Activated naive CD4-positive, alpha-beta T cell treated with anti-CD3 and anti-CD28 coated beads, Interleukin-2, amount 10 ng/mL, durations not matched to agents 7 days and 5 days (primary cell): ENCODE measurements at places on chromosomes 2 and 18.

DNA sequence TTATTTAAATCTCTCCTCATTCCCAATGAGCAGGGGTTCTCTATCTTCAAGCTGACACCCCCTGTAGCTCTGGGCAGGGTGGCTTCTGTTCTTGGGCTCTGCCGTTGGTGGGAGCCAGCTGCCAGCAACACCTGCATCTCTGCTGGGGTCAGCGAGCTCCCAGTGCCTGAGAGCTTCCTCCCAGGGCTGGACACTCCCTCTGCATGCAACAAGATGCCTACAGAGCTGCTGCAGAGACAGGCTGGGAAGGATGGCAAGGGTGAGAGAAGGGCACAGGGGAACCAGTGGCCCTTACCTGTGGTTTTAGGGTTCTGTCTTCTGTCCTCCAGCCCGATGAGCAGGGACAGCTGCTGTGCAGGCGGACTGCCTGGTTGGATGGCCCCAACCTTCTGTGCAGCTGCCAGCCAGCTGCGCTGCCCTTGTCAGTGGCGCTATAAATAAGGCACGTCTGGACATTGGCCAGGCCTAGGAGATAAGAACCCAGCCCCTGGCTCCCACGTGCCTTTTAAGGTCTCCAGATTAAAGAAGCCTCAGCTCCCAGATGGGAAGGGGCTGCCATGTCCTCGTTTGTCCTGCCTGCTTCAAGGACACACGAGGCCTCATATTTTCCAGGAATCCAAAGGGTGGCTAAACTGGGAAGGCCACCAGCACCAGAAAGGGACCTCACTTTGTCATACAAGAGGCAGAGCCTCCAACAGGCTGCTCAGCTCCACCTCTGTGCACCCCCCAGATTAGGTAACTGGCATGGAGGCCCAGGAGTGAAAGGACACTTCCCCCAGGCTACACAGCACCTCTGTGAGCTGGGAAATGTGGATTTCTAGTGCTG is 39.5 kb upstream of the FHL2 start:
- no peak for DNase-seq

DNA sequence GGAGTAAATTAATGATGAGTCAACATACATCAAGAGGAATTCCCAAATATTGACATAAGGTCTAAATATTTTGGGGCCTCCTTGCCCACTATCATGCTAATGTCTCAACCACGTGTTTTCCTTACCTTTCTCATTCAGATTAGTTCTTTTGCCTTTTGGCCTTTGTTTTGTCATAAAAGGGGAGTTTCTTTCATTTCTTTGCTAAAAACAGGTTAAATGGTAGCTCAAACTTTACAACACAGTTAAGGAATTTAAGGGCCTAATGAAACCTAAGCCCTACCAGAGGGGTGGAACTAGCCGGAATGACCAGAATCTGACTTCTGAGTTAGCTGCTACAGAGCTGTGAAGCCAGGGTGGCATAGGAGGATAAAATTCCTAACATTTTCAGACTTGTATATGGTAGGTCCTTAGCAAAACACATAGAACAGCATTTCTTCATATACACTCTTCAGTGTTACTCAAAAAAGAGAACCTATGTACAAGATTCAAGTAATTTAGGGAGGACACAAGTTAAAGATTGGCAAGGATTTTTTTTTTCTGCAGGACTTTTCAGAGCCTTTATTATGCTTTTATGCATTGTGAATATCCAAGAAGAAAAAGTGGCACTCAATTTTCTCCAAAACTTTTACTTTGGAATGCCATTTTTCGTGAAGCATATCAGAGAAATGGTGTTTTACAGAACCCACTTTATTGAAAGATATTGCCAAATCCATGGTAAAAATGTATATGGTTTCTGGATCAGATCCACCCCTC is 633.1 kb downstream of the ARHGAP15 start:
- DNase-seq, result no peak

DNA sequence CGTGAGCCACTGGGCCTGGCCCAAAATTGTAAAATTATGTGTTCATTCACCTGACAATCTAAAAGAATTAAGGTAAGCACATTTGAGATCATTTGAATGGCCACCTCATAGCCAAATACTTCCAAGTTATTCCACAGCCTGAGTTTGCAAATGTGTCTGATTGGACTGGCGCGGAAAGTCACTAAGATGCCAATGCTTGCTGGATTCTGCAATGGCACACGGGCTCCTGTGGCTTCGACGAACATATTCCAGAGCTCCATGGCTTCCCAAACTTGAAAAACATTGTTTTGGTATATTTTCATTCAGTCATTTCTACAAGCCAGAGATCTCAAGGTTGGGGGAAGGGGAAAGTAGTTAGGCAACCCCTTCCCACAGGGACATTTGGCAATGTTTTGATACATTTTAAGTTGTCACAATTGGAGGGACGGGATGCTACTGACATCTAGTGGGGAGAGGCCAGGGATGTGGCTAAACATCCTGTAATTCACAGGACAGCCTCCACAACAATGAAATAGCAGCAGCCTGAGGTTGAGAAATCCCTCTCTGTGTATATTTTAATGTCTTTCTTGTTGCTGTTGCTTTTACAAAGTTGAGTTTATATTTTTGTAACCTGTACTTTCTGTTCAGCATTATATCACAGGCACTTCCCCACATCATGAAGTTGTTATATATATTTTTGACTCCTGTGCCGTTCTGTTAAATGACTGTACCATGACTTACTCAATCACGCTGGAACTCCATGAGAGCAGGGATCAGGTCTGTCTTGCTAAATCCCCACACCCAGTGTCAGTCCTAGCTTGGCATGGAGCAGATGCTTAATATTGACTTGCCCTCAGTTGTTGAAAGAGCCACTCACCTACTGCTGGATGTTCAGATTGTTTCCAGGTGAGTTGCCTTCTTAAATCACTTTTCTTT is 56.9 kb downstream of the COL4A4 start:
- DNase-seq, result peak; percentile 63

- peak; percentile 83 for DNase-seq
Observed at GRCh38 chr2:74267068-74267467, 68.7 kb downstream of the MTHFD2 start.

GRCh38 chr2:222751238-222751637 is 79.8 kb downstream of the MOGAT1 start:
- no peak for DNase-seq

- DNase-seq, result no peak
Observed at GRCh38 chr18:27556741-27557140, 371.6 kb upstream of the CHST9 start.

- no peak for DNase-seq
Observed at GRCh38 chr2:54741250-54741649, 17.8 kb downstream of the EML6 start.

GRCh38 chr2:7031547-7032245 is 114.5 kb downstream of the RNF144A start:
- peak; percentile 30 for DNase-seq

DNA sequence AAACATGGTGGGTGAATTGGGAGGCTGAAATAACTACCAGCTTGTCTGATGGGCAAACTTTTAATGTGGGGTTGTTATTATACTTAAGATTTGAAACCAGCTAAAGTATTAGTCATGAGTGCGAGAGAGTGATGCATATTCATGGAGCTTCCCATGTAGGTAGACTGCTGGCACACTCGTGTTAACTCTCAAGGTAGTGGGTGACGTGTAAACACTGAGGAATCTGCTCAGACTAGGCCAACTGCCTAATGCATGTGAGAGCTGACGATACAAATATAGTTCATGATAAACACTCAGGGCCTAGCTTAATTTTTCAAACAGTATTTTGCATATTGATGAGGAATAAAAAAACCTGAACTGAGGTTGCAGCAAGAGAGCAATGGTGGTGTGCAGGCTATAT is 1165.7 kb upstream of the PIK3C3 start:
- no peak for DNase-seq

- no peak for DNase-seq
Observed at GRCh38 chr18:36205166-36205565, 17.9 kb downstream of the MOCOS start.

DNA sequence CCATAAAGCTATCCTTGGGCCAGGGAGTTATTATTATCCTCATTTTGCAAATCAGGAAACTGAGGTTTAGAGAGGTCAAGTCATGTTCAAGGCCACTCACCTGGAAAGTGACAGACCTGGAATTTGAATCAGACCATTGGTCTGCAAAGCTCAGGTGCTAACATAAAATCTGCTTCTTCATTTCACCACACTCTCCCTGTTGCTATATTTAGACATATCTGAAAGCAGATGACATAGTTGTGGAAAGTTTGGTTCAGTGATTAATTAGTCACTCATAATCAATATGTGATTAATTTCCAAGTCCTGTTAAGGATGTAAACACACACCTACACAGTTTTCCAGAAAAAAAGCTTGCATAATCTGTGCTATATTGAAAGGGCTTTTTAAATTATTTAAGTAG is 57.4 kb downstream of the LINC00305 start:
- DNase-seq, result no peak

GRCh38 chr18:3027370-3027891 is 14.5 kb upstream of the LPIN2 start:
- DNase-seq, result no peak

DNA sequence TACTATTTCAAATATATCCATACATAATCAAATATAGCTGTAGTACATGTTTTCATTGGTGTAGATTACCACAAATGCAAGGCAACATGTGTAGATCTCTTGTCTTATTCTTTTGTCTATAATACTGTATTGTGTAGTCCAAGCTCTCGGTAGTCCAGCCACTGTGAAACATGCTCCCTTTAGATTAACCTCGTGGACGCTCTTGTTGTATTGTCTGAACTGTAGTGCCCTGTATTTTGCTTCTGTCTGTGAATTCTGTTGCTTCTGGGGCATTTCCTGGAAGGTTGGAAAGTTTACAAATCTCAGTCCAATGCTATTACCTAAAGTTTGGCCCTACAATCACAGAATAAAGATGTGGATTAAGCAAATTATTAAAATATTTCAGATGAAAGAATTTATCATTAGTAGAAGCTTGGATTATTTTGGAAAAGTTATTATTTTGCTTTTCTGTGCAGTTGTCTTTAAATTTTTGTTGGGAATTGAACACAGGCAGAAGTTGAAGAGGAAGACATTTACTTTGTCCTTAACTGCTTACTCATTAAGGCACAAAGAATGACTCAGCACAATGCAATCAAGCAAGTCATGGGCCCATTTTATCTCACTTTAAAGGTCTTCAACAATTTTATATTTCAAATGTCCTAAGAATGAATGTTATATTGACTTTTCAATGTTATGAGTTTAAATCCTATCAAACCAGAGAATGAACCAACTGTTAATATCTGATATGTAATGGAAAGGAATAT is 103.4 kb upstream of the CAVIN2 start:
- DNase-seq, result no peak

DNA sequence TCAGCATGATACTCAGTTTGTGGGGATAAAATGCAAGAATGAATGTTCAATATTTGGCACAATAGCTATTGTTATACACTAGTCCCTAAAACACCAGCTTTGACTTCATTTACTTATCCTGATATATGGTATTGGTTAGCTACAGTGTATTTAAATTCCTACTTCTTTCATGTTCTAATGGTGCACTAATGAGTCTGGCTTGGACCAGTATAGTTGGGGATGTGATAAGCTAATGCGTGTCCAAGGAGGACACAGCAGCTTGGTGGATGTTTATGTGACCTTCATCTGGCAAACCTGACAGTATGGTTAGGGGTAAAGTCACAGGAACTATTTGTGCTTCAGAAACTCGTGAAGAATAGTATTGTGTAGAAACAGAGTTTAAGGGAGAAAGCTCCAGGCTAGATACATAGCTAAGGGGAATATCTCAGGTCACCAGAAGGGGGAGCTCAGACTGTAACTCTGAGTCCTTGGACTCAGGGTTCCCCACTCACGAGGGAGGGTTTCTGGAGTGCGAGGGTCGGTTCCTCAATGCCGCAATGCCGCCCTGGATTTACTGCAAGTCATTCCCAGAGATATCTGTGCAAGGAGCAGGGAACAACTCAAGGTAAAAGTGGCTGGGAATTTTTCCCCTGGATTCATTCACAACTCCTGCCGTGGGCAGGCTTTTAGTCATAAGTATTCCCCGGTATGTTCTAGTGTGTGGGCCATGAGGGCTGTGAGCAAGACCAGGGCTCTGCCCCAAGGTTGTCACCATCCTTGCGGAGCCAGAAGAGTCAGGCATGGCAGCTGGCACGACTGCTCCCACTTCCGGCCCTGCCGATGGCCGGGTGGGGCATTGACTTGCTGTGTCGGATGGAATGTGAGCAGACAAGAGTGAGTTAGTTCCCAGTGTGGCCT is 14.5 kb downstream of the IL1R2 start:
- DNase-seq, result peak; percentile 44

DNA sequence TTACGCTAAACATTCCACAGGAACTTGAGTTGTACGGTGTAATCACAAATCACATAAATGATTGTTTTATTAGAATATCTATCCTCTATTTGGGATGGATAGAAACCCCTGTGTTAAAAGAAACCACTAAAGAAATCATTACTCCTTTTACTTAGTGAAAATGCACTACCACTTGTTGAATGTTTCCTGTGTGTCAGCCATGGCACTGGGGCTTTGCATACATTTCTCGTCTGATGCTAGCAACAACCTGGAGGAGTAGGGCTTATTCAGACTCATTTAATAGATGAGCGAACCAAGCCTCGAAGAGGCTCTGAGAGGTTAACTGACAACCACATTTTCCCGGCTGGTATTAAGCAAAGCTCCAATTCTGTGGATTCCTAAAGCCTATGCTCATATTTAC is 60.5 kb upstream of the PELI1 start:
- no peak for DNase-seq

DNA sequence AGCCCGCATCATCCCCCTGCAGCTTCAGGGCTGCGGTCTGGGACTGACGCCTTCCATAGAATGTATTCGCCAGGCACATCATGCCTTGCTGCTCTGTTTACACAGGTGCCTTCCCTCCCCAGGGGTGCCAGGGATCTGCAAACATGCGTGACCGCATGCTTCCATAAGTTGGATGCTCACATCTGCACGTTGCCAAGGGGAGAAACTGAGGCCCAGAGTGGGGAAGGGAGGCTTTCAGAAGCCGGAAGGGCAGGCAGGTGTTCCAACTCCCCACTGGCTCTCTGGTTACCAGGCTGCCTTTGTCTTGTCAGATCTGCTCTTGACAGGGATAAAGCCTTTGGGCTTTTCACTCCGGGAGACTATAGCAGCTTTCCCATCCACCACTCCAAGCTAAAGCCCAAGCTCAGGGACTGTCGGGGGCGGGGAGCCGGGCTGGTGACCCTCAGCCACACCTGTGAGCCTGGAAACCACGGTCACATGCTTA is 125.8 kb upstream of the TNP1 start:
- DNase-seq, result no peak

GRCh38 chr2:239660390-239661230 is 259.8 kb upstream of the HDAC4 start:
- no peak for DNase-seq

GRCh38 chr2:69836316-69836715 is 6.9 kb downstream of the GMCL1 start:
- DNase-seq, result no peak

DNA sequence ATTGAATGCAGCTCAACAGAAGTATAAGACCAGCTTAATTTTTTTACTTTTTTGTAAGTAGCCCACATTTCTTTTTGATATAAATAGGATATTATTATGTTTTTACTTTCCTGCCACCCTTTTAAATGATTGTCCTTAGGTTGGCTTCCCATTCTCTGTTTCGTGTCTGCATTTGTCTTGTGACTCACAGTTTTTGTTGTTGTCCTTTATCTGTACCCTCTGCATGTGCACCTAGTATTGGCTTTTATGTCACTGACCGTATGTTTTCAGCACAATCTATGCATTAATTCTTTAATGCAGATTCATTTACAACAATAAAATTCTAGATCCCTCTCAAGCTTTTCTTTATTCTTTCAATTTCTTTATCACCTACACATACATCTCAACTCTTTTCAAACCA is 474.2 kb upstream of the FANCL start:
- no peak for DNase-seq
